ENCODE measurements at places on chromosomes 2 and 18.

GRCh38 chr2:172247203-172247602 lies 144.5 kb upstream of the DLX2 start:
- no peak for DNase-seq

DNA sequence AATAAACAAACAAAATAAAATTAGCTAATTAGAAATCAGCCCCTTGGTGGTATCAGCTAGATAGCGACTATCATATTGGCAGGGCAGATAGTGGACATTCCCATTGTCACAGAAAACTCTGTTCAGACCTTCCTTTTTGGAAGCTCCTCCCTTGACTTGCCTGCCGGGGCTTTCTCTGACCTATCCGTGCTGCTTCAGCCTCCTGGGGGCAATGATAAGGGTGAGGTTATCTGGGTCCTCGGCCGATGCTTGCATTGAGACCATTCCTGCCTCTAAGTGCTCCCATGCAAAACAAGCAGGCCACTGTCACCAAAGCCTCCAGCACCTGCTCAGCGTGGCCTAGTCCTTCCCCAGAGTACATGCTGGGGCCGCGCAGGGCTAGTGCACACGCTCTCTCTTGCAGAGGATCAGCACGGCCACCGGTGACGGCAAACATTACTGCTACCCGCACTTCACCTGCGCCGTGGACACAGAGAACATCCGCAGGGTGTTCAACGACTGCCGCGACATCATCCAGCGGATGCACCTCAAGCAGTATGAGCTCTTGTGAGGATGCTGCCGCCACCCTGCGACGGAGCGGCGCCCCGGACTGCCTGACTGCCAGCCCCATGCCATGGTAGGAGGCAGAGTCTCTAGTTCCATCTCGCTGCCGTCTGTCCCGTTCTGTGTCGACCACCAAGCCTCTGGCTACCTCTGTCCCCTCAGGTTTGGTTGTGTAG lies 27.4 kb downstream of the MPPE1 start:
- DNase-seq = no peak

DNA sequence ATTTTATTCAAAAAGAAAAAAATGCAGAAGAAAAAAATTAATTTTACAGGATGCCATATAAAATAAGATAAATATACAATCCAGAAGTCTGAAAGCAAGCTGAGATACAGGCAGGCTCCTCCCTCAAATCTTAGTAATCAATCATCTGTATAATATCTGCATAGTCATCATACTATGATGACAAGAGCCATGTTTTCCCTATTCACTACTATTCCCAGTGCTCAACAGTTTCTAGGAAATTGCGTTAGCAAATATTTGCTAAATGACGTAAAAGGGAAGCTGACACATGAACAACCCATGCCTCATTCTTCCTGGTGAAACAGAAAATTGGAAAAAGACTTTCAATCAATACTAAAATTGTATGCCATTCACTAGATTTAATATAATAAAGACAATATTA lies 793.2 kb downstream of the SUCLG1 start:
- no peak for DNase-seq

DNA sequence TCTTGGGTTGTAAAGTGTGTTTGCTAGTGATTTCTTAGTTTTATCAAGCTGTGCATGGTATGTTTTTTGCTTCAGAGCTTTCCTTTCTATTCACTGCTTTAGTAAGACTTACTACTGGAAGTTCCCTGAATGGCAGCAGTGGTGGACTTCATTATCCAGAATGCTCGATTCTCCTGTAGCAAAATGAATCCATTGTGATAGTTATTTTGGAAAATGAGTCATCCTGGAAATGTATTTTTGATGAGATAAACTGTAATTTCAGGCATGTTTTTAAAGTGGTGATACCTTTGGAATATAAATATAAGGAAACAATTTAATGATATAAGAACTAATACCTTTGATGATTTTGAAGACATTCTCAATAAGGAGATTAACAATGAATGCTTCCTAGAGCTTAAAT lies 387.1 kb downstream of the PTPRM start:
- no peak for DNase-seq

DNA sequence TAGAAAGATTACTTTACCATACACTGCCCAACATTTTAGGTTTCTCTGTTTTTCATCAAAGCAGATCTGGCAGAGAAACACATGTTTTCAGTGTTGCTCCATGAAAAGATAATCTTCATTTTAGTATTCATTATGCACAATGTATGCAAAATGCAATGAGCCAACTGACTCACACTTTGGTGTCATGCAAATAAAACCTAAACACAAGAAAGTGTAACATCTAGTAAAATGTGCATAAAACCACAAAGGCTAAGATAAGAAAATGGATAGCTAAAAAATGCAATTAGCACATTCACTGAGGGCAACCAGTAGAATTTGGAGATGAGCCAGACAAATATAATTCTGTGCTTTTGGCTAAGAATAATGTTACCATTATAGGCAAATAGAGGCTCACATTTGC lies 203.5 kb upstream of the UBE2E3 start:
- no peak for DNase-seq

- DNase-seq = no peak
These were observed 12.7 kb downstream of the ABCB11 start for GRCh38 chr2:169018390-169018789.

GRCh38 chr2:181596556-181596955 lies 60.3 kb downstream of the CERKL start:
- DNase-seq = no peak

GRCh38 chr18:5159080-5159479 lies 38.0 kb downstream of the AKAIN1 start:
- no peak for DNase-seq

- DNase-seq = no peak
These were observed 246.7 kb downstream of the BABAM2 start for GRCh38 chr2:28137221-28137620.

DNA sequence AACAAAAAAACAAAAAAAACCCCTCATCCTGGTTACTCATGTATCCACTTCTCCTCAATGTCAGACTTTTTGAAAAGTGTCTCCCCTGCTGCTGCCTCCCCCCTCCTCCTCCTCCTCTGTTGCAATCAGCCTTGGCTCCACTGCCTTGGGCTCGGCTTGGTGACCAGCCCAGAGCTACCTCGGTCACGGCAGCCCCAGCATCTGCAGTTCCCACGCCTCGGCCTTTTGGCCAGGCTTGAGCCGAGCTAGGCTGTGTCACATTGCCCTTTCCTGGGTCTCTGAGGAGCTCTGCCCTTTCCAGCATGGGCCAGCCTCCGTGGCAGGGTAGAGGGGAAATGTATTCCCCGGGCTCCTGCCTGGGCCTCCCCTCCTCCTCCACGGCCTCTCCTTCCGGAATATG lies 22.7 kb upstream of the INHBB start:
- DNase-seq = no peak

DNA sequence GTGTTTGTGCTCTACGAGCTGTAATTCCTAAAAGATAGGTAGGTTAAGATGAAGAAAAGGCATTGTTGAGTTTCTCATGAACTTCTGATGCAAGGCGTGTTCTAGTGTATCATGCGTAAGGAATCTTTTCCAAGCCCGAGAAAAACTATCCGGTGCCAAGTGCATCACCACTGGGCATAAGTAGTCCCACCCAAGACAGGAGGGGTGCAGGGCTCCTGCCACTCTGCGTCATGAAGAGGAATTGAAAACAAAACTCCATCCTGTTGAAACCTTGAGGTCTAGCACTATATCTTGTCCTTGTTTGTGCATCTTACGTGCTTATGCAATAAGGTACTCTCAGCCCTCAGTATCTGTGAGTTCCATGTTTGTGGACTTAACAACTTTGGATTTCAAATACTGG lies 45.7 kb downstream of the RAB31 start:
- no peak for DNase-seq

DNA sequence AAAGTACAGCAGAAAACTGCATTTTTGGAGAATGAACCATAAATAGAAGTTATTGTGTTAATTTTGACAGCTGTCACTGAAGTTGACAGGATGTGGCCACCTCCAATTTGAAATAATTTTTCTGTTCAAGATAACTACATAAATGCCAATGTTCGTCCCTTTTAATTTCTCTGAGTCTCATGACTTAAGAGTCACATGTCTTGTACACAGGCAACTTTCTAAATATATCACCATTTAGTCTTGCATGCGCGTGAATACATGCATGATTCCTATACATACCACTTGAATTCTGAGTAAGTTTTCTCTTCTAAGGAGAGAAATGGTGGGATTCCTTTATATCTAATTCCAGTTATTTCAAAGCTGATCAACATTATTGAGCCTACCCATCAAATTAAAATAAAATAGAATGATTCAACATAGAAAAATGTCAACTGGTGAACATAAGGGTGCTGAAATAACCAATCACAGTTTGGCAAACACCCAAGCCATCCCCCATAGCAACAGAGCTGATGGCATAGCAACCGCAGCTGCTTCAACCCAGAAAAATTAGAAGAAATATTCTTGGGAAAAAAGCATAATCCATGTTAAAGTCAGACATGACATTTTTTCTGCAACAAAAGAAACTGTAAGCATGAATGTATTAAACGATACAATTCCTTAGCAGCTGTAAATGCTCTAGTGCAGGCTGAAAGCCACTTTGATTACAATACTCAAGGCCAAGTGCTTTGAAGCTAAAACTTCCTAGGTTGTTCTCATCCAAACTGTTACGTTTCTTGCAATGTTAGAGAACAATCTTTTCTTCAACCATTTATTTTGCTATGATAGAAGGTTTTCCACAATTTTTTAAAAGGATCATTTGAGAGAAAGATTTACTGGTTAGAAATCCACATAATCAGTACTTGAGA lies 282.7 kb downstream of the DLGAP1 start:
- no peak for DNase-seq

DNA sequence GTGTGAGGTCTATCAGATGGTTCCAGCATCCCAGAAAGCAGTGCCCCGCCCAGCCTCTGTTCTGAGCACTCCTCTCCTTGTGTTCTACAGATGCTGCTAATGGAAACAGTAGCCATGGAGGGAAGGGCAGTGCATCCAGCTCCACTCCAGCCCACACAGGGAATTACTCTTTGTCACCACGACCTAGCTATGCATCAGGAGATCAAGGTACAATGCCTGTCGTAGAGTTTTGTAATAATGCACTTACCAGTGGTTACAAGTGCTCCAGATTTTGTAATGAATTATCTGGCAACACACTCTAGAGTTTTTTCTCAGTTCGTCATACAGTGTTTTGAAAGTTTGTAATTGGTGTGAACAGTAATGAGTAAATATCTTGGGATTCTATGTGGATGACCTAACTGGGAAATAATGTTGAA lies 161.1 kb downstream of the ESCO1 start:
- no peak for DNase-seq

DNA sequence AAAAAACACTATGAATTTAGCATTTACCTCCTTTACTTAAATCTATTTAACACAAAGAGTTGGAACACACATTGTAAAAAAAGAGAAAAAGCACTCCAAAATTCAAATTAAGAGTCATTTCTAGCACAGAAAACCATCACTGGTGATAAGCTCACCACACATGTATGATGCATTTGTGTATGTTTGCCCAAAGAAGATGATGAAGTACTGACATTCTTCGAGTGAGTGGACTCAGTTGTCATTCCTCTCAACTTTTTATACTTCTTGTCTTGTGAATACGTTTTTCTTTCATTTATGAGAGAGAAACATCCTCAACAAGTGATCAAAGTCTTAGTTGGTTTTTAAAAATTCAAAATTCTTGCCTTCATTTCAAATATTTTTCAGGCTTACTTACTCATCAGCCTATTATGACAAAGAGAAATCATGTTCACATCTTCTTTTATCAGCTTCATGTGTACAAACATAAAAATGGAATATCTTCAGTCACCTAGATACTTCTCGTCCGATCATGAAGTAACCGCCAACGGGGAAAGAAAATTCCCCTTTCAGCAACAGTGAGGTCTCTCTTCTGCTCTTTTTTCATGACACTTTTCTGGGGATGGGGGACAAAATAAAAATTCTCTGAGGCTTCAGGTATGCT lies 1.5 kb downstream of the DSEL start:
- no peak for DNase-seq

- no peak for DNase-seq
These were observed 678.3 kb upstream of the NRXN1 start for GRCh38 chr2:51710222-51710621.

DNA sequence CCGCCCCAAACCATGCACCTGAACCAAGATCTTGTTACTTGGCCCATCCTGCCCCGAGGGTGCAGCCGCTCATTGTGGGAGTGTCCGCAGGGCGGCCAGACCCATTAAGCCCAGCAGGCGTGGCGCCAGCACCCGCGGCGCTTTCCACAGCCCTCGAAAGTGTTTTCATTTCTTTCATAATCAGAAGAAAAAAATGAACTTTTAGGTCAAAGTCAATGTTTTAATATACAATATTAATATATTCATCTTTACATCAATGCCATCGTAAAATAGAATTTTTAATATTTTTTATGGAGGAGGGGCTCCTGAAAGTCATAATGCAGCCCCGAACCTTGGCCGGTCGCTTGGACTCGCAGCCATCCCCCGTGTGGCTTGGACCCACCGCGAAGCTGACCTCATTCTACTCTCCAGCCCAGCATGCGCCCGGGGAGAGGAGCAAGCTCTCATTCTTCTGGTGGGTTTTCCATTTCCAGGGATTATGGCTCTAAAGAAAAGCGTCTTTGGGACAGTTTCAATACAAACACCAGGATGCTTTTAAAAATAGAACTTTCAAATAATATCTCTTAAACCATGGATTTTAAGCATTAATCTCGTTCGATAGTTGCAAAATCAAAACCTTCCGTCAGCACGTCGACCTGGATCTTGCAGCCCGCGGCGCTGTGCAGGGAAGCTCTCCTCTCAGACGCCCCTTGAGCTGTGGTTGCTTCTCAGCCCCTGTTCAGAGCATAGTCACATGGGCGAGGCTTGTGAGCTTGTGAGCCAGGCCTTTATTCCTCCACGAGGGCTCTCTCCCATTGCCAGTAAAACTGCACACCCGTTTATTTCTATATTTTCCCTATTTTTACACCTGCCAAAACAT lies 17.2 kb upstream of the ASB1 start:
- no peak for DNase-seq
